ENCODE measurements at places on chromosomes 3 and 15. TPM values are rescaled to one million over a fixed set of nuclear protein-coding genes. Genes with fewer than 3 reads are reported as not detected.

Gene SSUH2
- 3.6 TPM for total RNA-seq

Gene ANO10
- 9.7 TPM for total RNA-seq

Gene SNURF
- 11.8 TPM for total RNA-seq

Gene BNC1
- total RNA-seq: 0.46 TPM

Gene FAM227B
- 4.2 TPM for total RNA-seq

Gene AADACL2
- total RNA-seq: not detected

Gene MAP1A
- total RNA-seq: 83.8 TPM

Gene GP5
- total RNA-seq: 0.11 TPM

Gene CISH
- total RNA-seq: 0.86 TPM

Gene HYKK
- not detected for total RNA-seq

Gene ACKR4
- total RNA-seq: not detected

Gene TLE3
- total RNA-seq: 90.4 TPM

- H3K27ac ChIP-seq: no peak overlapping the region
- no peaks in the 10 kb centered on the region for H3K4me1 ChIP-seq
- H3K36me3 ChIP-seq: peaks cover 7% of the 10 kb centered on the region
- no peak overlapping the region for H3K4me3 ChIP-seq
- no peak for DNase-seq
- H3K27me3 ChIP-seq: no peaks in the 10 kb centered on the region
Observed at GRCh38 chr3:8872261-8872660, 91.0 kb downstream of the RAD18 start.

DNA sequence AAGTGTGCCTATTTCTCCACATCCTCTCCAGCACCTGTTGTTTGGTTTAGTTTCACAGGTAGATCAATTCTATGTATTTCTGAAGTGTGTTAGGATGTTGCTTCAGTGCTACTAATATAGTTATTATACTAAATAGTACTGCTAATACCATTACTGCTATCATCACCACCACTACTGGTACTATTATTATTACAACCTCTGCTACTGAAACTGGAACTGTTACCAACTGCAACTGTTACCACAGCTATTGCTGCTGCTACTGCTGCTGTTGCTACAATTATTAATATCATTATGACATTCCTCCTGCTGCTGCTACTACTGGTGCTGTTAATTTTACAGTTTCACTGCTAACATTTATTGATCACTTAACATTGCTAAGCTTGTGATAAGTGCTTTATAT, 8.3 kb upstream of the LMOD3 start:
- no peaks in the 10 kb centered on the region for H3K4me1 ChIP-seq
- H3K27me3 ChIP-seq: no peaks in the 10 kb centered on the region
- H3K4me3 ChIP-seq: no peak overlapping the region
- no peak overlapping the region for H3K27ac ChIP-seq

DNA sequence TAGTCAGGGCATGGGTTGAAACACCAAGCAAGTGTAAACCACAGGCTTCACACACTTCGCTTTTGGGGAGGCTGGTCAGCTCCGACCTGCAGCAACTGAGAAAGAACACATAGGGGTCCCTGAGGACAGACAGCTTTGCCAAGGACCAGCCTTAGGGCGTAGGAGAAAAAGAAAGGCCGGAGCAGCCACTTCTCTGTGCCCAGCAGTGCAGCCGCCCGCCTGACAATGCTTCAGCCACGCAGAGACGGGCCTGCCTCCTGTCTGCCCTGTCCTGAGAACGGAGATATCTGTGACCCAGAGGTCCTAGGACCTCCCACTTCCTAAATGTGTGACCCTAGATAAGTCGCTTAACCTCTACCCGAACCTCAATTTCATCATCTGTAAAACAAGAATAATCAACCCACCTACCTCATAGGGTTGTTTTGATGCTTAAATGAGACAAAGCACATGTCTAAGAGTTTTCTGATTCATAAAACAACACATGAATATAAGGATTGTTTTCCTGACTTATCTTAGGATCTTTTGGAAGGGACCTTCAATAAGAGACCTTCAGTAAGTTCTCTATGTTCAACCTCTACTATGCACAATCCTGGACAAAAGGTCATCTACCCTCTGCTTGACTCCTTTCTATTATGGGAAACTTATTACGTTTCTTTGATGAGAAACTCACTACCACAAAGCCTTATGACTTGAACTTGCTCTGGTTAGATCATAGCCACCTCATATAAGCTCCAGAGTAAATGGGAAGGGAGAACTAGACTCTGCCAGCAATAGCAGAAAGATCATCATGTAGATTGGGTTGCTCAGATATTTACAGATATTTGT, 32.9 kb upstream of the RFTN1 start:
- no peak for DNase-seq
- no peaks in the 10 kb centered on the region for H3K27me3 ChIP-seq
- peaks cover 5% of the 10 kb centered on the region for H3K4me1 ChIP-seq
- H3K27ac ChIP-seq: no peak overlapping the region
- H3K36me3 ChIP-seq: no peaks in the 10 kb centered on the region

DNA sequence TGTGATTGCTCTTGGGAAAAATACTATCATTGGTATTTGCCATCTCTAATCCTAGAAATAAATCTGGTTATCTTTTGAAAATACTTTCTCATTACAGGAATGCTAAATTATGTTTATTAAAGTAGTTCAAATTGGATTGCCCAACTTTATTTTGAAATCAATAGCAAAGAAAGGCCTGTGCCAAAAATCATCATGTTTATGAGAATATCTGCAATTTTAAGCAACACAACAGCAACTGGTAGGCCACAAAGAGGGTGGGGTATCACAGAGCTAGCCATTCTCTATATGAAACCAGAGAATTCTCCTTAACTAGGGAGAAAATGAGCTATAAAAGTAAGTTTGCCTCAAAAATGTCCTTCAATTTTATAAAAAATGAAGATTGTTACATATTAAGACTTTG, 11.9 kb upstream of the TM4SF19 start:
- H3K4me3 ChIP-seq: no peak overlapping the region
- peaks cover 12% of the 10 kb centered on the region for H3K36me3 ChIP-seq
- DNase-seq: no peak
- no peaks in the 10 kb centered on the region for H3K27me3 ChIP-seq
- no peak overlapping the region for H3K27ac ChIP-seq

- no peaks in the 10 kb centered on the region for H3K36me3 ChIP-seq
- no peak for DNase-seq
- H3K27me3 ChIP-seq: no peaks in the 10 kb centered on the region
- no peak overlapping the region for H3K4me3 ChIP-seq
- no peak overlapping the region for H3K27ac ChIP-seq
Observed at GRCh38 chr3:170346481-170347392, 10.8 kb upstream of the SKIL start.

- H3K4me1 ChIP-seq: peaks cover 22% of the 10 kb centered on the region
- H3K27me3 ChIP-seq: no peaks in the 10 kb centered on the region
- no peak overlapping the region for H3K4me3 ChIP-seq
- H3K36me3 ChIP-seq: peaks cover 3% of the 10 kb centered on the region
- no peak for DNase-seq
Observed at GRCh38 chr3:195171093-195171873, 99.7 kb downstream of the XXYLT1 start.

- H3K27me3 ChIP-seq: peaks cover 44% of the 10 kb centered on the region
- H3K4me3 ChIP-seq: no peak overlapping the region
- no peak for DNase-seq
Observed at GRCh38 chr3:157919319-157919887, 186.8 kb downstream of the SHOX2 start.

- DNase-seq: no peak
- H3K4me3 ChIP-seq: no peak overlapping the region
- H3K36me3 ChIP-seq: no peaks in the 10 kb centered on the region
- no peaks in the 10 kb centered on the region for H3K4me1 ChIP-seq
Observed at GRCh38 chr3:197356275-197356674, 57.9 kb upstream of the DLG1 start.

GRCh38 chr3:138800248-138800647, 34.5 kb downstream of the PIK3CB start:
- DNase-seq: no peak
- no peaks in the 10 kb centered on the region for H3K4me1 ChIP-seq
- no peak overlapping the region for H3K4me3 ChIP-seq

DNA sequence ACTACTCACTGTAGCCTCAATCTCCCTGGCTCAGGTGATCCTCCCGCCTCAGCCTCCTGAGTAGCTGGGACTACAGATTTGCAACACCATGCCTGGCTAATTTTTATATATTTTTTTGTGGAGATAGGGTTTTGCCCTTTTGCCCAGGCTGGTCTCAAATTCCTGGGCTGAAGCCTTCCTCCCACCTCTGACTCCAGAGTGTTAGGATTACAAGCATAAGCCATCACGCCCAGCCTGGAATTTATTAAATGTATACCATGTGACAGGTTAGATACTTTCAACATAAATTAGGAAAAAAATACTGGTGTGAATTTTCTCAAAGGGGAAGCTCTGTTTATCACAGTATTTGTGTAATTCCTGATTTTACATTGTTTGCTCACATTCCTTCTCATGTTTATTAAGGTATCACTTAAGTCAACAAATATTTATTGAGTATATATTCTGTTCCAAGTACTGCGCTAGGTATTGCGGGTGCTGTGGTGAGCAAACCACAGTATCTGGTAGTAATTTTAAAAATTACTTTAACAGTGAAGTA, 24.8 kb downstream of the PPP4R2 start:
- H3K4me3 ChIP-seq: no peak overlapping the region
- no peaks in the 10 kb centered on the region for H3K36me3 ChIP-seq
- DNase-seq: no peak
- no peaks in the 10 kb centered on the region for H3K4me1 ChIP-seq

- no peak overlapping the region for H3K4me3 ChIP-seq
- H3K27ac ChIP-seq: no peak overlapping the region
- DNase-seq: no peak
- H3K27me3 ChIP-seq: no peaks in the 10 kb centered on the region
Observed at GRCh38 chr3:152511904-152512303, 243.2 kb downstream of the MBNL1 start.

- no peak overlapping the region for H3K4me3 ChIP-seq
- H3K4me1 ChIP-seq: no peaks in the 10 kb centered on the region
- no peaks in the 10 kb centered on the region for H3K27me3 ChIP-seq
- DNase-seq: no peak
Observed at GRCh38 chr3:10041034-10041433, 14.8 kb downstream of the FANCD2 start.

- H3K4me1 ChIP-seq: peaks cover 71% of the 10 kb centered on the region
- DNase-seq: peak; percentile 60
- no peaks in the 10 kb centered on the region for H3K27me3 ChIP-seq
- no peak overlapping the region for H3K4me3 ChIP-seq
- peak overlapping the region; percentile 80 for H3K27ac ChIP-seq
Observed at GRCh38 chr15:70199540-70200410, 102.1 kb upstream of the TLE3 start.

- H3K4me1 ChIP-seq: no peaks in the 10 kb centered on the region
- no peaks in the 10 kb centered on the region for H3K27me3 ChIP-seq
- DNase-seq: no peak
- no peaks in the 10 kb centered on the region for H3K36me3 ChIP-seq
Observed at GRCh38 chr15:70585707-70586034, 177.7 kb downstream of the UACA start.

DNA sequence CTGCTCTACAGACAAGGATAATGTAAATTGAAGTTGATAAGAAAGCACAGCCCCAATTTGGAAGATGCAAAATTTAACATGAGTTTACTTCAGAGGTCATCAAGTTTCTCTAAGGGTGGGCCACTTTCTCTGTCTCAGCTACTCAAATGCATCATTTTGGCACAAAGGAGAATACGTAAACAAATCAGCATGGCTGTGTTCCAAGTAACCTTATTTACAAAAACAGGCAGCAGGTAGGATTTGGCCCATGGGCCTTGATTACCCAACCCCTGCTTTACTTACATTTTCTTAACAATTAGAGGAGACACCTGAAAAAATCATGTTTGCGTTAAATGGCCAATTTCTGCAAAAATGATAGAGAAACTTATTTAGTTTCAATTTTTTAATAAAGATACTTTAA, 181.7 kb downstream of the GBE1 start:
- no peaks in the 10 kb centered on the region for H3K4me1 ChIP-seq
- H3K36me3 ChIP-seq: no peaks in the 10 kb centered on the region
- H3K27me3 ChIP-seq: no peaks in the 10 kb centered on the region

DNA sequence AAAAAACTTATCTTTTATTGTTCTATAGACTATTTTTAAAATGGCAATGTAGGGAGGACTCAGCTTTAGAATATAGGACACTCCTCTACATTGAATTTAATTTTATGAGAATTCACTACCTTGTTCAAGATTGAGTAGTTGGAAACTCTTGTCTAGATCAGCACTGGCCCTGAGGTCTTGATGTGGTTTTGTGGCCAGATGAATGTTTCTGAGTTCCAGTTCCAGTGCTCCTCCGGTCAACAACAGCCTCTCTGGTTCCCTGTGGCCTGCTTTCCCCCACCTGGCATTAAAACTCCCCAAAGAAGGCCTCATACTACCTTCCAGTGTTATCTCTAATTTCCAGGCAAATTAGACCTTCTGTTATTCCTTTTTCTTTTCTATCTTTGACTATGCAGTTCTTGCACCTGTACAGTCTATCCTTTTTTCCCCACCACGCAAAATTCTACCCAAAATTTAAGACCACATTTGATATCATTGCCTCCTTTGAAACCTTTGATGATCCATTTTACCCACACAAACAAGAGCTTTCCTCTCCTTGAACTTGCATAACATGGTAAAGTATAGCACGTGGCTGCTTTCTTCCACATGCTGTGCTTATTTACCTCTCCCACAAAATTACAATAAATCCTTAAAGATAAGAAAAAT, 9.6 kb upstream of the ANP32A start:
- no peak for DNase-seq
- H3K27ac ChIP-seq: no peak overlapping the region
- no peaks in the 10 kb centered on the region for H3K36me3 ChIP-seq
- no peak overlapping the region for H3K4me3 ChIP-seq
- no peaks in the 10 kb centered on the region for H3K4me1 ChIP-seq

GRCh38 chr3:141456301-141456625, 30.6 kb upstream of the RASA2 start:
- no peaks in the 10 kb centered on the region for H3K36me3 ChIP-seq
- no peak overlapping the region for H3K4me3 ChIP-seq
- H3K27ac ChIP-seq: no peak overlapping the region
- no peak for DNase-seq
- no peaks in the 10 kb centered on the region for H3K4me1 ChIP-seq

DNA sequence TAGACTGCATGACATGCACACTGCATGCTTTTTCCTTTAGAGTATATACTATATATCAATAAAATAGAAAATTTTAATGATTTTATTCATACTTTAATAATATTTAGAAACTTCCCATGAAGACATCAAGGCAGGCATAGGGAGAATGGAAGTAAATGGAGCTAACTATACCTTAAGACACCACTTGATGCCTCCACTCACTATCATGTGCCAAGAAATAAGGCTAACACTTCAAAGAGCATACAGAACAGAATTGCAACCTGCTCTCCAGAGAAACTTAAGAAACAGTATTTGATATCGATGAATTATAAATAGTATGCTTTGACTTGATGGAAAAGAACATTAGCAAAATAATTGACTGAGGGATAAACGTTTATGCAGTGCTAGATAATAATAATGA, 192.6 kb upstream of the MBNL1 start:
- no peak overlapping the region for H3K27ac ChIP-seq
- H3K27me3 ChIP-seq: no peaks in the 10 kb centered on the region
- H3K4me1 ChIP-seq: peaks cover 11% of the 10 kb centered on the region
- DNase-seq: no peak
- H3K36me3 ChIP-seq: no peaks in the 10 kb centered on the region

- H3K4me3 ChIP-seq: no peak overlapping the region
- H3K27me3 ChIP-seq: no peaks in the 10 kb centered on the region
- H3K27ac ChIP-seq: no peak overlapping the region
- peak; percentile 21 for DNase-seq
Observed at GRCh38 chr15:62112616-62113593, 46.1 kb downstream of the C2CD4A start.

- H3K4me1 ChIP-seq: no peaks in the 10 kb centered on the region
- DNase-seq: no peak
- H3K36me3 ChIP-seq: no peaks in the 10 kb centered on the region
- no peak overlapping the region for H3K27ac ChIP-seq
Observed at GRCh38 chr15:34815836-34816235, 20.5 kb upstream of the ACTC1 start.
